ENCODE measurements at places on chromosomes 4 and X.

- no peak for DNase-seq
These were observed 897.5 kb upstream of the AGA start for GRCh38 chr4:178339769-178340168.

DNA sequence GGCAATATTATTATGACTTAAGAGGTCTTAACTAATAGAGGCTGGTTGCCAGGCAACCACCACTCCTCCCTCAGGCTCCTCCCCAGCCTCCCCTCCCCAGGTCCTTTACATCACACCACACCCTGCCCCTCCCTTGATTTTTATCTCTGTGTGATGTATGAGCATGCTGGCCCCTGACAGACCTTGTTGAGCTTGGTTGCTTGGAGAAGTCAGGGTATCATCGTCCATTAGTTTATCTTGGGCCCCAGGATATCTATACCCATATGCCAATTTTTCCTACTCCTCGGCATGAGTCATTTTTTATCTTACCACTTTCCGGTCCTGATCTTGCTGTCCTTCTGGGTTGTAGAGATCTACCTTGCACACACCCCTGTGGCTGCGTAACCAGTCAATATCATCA lies 2.5 kb downstream of the AKAP4 start:
- DNase-seq: no peak

DNA sequence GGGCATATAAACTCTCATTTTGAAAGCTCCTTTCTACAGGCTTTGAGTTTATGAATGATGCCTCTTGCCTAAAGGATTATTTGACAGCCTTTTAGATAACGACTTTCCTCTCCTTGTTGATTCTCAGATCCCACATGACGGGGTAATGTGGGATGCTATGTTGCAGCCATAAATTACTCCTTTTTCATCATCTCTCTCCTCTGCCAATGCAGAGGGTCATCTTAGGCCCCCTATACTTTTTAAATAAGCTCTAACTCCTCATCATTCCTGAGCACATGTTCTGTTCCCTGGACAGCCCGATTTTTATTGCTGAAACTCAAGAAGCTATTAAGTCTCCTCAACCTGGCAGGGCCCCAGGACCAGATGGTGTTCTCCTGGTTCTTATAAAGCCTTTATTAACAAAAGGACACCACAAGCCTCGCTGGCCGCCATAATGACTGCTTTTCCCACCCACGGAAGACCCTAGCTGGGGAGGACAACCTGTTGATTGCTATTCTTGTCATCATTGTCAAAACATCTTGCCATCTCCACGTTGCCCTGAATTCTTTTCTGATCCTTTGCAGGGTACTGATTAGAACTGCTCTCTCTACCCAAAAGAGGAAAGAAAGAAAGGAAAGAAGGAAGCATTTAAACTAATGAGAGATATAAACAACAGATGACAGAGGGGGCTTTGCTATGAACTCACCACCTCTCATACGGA lies 150.7 kb downstream of the DHX15 start:
- DNase-seq: no peak

GRCh38 chr4:153409924-153410501 lies 56.1 kb upstream of the TMEM131L start:
- DNase-seq: no peak

- DNase-seq: no peak
These were observed 70.0 kb downstream of the DCHS2 start for GRCh38 chr4:154421618-154422017.

GRCh38 chrX:155056877-155057792 lies 13.8 kb downstream of the CMC4 start:
- DNase-seq: peak; percentile 1

GRCh38 chr4:176343286-176343685 lies 23.5 kb downstream of the SPCS3 start:
- no peak for DNase-seq

DNA sequence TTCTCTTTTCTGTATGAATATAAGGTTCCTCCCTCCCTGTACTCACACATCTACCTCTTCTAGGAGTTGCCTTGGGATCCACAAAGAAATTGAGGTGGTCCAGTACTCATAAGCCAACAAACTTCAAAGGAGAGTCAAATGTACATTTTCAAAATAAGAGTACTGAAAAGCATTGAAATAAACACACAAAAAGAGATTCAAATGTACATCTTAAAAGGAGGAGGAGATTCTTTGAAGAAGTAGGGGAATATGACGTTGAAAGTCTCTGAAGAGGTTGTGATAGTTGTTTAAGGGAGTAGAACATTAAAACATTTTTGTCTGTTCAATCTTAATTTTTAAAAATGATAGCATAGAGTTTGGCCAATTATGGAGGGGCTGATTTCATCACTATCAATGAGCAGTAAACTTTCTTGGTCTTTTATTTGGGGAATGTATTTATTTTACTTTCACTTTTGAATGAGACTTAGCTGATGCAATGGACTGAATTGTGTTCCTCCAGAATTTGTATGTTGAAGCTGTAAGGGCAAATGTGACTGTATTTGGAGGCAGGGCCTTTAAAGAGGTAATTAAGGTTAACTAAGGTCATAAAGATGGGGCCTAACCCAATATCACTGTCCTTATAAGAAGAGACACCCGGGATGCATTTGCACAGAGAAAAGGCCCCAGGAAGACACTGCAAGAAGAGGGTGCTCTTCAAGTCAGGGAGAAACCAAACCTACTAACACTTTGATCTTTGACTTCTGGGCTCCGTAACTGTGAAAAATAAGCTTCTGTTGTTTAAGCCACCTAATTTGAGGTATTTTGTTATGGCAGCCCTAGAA lies 226.3 kb upstream of the PGRMC2 start:
- DNase-seq: no peak

GRCh38 chr4:169662206-169662605 lies 41.8 kb downstream of the CLCN3 start:
- no peak for DNase-seq

GRCh38 chr4:77697860-77698590 lies 92.4 kb downstream of the CXCL13 start:
- no peak for DNase-seq

GRCh38 chr4:2295900-2296442 lies 34.1 kb upstream of the MXD4 start:
- no peak for DNase-seq

GRCh38 chr4:84622959-84623358 lies 40.0 kb downstream of the CDS1 start:
- DNase-seq: no peak

DNA sequence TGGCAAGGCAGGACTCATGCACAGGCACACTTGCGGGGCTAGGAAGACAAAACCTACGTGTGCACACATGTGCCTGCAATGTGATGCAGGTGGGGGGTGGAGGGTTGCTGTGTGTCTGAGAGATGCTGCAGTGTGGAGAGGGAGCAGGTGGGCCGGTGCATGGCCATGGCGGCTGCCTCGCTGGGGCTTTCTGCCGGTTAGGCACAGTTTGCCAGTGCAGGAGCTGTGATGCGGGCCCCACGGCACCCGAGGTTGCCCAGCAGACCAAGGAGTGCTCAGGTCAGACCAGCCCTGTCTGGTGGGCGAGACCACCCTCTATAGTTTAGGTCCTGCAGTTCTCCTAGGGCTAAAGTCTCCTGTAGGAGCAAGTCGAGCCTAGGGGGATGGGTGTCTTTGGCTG lies 4.4 kb upstream of the AFM start:
- no peak for DNase-seq

- peak; percentile 57 for DNase-seq
These were observed at the start of gene SNCA for GRCh38 chr4:89836897-89837384. TSS of gene SNCA (minus strand) at chr4:89837161. CDS start at chr4:89835667, 1,494 bp downstream.

GRCh38 chr4:882646-883045 lies 49.5 kb downstream of the GAK start:
- no peak for DNase-seq

GRCh38 chr4:138334346-138335016 lies 92.3 kb upstream of the SLC7A11 start:
- DNase-seq: no peak

GRCh38 chrX:52270453-52271116 lies 85.9 kb downstream of the MAGED4 start:
- no peak for DNase-seq

- DNase-seq: no peak
These were observed 104.9 kb downstream of the HS3ST1 start for GRCh38 chr4:11323771-11324170.

- DNase-seq: no peak
These were observed 642.3 kb upstream of the CPEB2 start for GRCh38 chr4:14359991-14360390.

- DNase-seq: no peak
These were observed 1511.0 kb upstream of the ADGRL3 start for GRCh38 chr4:59689149-59689548.

GRCh38 chr4:154160519-154161301 lies 330.9 kb downstream of the DCHS2 start:
- no peak for DNase-seq

GRCh38 chrX:107935200-107935599 lies 47.0 kb downstream of the TEX13B start:
- DNase-seq: no peak

DNA sequence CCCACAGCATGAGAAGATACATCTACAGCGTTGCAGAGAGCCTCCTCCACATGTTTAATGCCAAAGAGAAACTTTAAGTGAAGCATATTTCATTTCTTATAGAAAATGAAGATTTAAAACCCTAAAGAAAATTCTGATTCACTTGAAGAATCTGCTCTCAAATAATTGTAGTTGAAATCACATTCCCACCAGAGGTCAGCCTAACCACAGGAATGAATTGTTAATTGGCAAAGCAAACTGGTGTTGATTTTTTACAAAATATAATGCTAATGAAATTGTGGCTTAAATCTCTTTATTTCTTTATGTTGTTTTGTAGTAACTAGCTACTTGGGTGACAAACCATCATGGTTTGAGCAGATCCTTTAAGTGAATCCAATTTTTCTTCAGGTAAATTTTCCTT lies 31.1 kb upstream of the WDR17 start:
- DNase-seq: no peak

DNA sequence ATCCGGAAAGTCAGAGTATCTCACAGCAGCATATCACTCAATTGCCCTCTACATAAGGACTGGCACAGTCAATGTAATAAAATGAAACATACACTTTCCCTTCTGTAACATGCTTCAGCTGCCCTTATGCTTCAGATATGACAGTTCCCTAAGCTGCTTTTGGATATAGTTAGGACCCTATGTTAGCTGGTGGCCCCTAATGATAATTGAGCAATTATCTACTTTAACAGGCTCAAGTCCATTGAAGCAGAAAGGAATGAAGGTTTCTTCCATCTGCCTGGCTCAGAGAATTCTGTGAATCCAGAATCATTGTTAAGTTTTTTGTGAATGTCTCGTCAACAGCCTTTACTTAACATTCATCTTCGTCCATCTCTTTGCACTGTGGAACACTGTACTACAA lies 951.2 kb upstream of the DIAPH2 start:
- DNase-seq: no peak

GRCh38 chr4:151646322-151646721 lies 114.5 kb downstream of the GATB start:
- DNase-seq: no peak

DNA sequence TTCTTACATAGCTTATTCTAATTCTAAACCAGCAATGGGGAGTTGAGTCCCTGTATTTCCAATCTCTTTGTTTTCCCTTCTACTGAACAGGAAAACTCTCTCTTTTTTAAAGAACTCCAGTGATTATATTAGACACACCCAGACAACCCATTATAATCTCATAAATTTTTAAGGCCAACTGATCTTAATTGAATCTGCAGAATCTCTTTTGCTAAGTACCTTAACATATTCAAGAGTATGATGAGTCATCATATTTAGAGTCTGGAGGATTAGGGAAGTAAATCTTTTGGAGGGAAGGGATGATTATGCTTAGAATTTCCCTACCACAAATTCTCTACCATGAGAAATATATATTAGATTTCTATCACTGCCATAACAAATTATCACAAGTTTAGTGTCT lies 705.1 kb downstream of the CENPC start:
- no peak for DNase-seq

GRCh38 chrX:41137589-41137988 lies 52.3 kb downstream of the USP9X start:
- DNase-seq: no peak

DNA sequence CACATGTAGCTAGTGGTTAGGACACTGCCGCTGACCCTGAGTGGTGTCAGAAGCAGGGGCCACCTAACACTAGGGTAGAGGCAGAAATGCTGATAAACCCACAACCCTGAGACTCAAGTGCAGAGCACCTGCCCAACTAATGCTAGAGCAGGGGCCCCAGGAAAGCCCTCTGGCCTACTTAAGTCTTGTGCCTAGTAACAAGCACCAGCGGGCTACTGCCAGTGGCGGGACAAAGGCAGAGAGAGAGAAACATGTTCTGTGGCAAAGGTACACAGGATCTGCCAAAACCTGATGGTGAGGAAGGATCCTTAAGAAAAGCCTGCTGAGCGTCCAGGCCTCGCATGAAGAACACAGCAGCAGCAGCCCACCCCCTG lies 172.4 kb downstream of the PRDM5 start:
- no peak for DNase-seq

DNA sequence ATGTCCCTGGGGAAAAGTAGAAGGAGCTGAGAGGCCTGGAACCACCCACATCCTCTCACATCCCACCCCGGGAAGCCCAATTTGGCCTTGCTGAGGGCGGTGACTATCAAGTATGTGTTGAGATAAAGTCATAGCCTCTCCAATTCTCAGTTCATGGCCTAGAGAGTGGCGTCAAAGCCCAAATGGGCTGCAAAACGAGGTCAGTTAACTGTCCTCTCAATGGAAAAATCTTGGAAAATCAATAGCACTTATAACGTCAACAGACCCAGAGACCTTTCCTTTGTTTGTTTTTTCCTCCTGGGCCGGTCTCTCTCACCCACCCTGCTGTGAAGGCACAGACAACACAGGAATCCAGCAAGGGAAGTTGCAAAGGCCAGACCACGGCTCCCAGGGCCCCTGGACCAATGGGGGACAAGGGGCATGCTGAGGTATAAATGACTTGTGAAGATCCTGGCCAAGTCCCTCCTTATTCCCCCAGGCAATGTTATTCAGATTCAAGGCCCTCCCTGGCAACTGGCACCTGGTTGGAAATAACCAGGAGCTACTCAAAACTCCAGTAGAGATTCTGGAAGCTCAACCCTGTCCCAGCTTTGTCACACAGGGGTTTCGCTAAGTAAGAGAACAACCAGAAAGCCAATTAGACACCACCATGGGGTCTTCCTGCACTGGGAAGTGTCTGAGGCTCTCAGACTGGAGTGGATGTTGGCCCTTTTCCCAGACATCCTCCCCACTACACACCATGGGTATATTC lies 38.6 kb downstream of the TSC22D3 start:
- no peak for DNase-seq

DNA sequence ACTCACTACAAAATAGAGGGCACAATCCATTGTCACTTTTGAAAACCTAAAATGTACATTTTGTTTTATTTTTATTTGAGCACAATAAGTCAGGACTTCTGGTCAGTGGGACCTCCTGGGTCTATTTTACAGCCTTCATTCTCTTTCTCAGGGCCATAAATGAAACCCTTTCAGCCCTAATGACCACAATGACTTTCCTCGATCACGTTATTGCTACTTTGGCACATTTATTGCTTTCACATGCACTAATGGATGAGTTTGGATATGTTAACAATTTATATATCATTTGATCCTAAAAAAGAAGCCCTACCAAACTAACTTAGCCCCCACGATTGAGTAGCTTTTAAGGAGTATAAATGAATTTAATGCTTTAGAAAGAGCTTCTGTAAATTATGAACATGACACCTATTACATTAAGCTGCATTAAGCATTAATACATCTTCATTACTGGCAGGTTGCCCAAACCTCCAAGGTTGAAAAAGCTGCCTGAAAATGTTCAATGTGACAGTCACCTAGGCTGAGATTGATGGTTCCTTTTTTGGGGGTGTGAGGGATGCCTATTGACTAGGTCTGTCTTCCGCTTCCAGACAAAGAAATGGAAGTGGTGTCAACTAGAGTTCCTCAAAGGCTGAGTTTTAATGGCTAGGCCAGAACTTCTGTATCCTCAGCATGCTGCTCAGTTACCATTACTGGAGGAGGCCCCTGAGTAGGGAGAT lies 296.4 kb downstream of the GPAT3 start:
- no peak for DNase-seq

GRCh38 chrX:13940671-13941070 lies 89.0 kb downstream of the GEMIN8 start:
- DNase-seq: no peak

Measured in bone marrow (tissue), 2 donors.